ENCODE measurements at places on chromosomes 3 and 15.

DNA sequence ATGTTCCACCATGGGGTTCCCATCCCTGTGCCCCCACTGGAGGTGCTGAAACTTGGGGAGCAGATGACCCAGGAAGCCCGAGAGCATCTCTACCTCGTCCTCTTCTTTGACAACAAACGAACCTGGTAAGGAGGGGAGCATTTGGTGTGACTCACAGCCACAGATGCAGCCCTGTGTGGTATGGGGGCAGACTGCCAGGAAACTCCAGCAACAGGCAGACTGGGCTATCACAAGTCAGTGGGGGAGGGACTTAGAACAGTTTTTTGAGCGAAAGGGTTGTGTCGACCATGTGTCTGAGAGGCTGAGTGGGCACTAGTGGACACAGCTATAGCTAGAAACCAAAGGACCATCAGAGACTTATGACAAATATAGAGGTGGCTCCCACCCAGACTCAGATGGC lies 3.4 kb upstream of the OGG1 start:
- no peak for DNase-seq

DNA sequence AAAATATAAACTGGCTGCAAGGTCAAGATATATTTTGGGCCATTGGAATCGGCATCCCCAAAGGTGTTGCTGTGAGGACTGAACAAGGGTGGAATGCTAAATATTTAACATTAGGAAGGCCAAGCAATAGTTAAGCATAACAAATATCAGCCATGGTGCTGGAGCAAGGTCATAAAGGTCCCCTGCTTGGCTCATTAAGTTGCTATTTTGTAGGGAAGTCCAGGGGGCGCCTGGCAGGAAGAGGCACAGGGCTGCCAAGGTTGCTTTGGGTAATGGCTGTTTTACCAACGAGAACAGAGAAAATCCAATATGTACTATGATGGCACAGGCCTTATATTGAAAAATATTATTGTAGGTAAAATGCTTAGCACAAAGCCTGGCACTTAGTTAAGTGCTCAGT lies 62.2 kb downstream of the SLC15A2 start:
- no peak for DNase-seq

DNA sequence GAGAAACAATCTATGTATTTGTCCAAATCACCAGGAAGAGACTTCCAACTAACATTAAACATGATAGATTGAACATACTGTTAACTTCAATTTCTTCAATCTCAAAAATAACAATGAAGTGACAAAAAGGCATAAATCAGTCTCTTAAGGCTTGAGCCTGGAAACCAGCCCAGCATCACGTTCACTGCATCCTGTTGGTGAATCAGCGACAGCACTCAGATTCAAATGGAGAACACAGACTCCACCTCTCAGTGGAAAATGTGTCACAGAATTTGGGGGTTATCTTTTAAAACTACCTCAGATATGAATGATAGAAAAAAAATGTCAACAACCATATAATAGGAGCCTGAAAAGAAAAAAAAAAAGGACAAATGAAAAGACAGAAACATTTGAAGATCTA lies 212.0 kb downstream of the MINAR1 start:
- DNase-seq, result no peak

- DNase-seq, result no peak
These were observed 25.6 kb downstream of the SEC22C start for GRCh38 chr3:42556089-42556632.

GRCh38 chr3:190019006-190019405 lies 101.7 kb downstream of the P3H2 start:
- DNase-seq, result no peak

- DNase-seq, result no peak
These were observed 44.8 kb upstream of the AGBL1 start for GRCh38 chr15:86034904-86035303.

DNA sequence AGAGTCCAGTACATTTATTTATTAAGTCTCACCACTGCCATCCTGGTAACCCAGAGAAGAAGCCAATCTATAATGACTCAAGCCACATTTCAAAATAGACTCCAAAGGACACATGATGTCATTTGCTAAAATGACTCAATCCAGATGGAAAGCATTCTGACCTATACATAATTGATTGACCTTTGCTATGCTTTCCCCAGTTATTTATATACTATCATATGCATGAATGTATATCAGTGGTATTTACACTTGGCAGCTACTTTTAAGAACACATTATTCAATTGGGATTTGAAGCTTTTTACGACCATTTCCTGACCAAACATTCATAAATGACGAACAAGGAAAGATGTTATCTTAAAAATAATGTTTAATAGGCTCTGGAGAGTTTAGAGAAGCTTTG lies 297.2 kb downstream of the FHIT start:
- no peak for DNase-seq

DNA sequence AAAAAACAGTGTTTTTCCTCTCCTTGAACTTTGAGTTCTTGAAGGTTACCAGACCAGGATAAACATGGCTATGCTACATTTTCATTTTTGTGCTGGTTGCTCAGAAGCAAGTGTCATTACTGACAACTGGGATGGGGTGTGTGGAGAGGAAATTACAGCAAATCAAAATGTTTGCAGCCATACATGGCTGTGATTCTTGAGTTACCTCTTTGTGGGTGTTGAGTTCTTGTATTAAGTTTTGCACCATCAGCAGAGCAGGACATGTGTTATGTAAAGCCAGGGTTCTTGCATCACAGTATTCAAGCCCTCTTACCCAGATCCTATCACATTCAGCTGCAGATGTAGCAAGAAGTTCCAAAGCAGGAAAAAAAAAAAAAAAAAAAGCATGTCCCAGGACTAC lies 53.9 kb upstream of the ATOSA start:
- no peak for DNase-seq

- DNase-seq, result no peak
These were observed 173.6 kb upstream of the LYSMD4 start for GRCh38 chr15:99906793-99907192.

DNA sequence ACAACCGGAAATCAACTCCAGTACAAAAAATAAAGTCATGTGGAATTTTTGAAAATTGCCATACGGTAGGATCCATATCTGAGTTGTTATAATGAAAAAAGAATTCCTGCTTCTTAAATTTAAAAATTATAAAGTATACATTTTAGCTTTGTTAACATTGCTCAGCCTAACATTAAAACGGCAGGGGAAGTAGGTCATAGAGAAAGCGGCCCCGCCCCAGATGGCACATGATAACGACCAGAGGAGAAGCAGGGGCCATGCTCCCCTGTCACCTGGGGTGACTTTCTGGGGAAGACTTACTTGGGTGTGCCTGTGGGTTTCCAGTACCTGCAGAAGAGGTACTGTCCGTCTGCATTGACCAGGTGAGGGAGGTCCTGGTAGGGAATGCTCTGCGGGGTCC lies 921 bp downstream of the MGLL start:
- no peak for DNase-seq

DNA sequence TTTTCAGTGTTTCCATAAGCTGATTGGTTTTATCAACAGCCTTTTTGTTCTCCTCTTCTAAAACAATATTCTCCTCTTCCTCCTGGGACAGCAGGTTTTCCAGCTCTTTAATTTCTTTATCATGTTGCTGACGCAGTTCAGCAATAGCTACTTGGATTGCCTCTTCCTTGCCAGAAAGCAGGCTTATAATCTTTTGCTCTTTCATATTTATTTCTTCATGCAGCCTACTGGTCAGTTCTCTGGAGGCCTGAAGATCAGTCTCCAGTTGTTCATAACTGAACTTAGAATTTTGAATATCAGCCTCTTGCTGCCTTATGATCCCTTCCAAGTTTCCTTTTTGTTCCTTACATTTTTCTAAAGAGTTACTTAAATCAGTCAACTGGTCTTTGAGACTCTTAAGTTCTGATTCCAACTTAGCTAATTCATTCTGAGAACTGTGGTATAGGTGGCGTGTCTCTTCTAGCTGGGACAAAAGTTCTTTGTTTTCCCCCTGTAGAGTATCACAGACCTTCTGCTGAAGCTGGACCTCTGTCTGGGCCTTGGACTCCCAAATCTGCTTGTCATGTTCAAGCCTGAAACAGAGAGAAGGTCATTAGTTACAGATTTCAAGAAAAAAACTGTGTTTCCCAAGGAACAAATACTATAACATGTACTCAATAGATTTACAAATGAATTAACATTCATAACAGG lies 31.5 kb upstream of the HCLS1 start:
- DNase-seq, result no peak

DNA sequence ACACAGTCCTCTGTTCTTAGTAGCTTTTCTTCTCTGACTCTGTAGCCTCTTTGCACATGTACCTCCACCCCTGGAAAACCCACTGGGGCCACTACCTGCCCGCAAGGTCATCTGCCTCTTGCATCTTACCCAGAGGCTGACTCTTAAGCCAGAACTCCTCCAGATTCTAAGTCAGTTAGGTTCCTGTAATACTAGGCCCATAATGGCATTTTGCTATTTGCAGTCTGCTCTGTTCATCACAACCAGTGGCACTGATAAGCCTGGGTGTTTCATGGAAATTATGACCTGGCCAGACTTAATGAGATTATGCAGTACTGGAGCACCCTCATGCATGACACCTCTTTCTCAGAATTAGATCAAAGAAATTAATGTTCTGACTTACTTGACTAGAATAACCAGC lies 31.7 kb upstream of the ATG7 start:
- DNase-seq, result no peak

DNA sequence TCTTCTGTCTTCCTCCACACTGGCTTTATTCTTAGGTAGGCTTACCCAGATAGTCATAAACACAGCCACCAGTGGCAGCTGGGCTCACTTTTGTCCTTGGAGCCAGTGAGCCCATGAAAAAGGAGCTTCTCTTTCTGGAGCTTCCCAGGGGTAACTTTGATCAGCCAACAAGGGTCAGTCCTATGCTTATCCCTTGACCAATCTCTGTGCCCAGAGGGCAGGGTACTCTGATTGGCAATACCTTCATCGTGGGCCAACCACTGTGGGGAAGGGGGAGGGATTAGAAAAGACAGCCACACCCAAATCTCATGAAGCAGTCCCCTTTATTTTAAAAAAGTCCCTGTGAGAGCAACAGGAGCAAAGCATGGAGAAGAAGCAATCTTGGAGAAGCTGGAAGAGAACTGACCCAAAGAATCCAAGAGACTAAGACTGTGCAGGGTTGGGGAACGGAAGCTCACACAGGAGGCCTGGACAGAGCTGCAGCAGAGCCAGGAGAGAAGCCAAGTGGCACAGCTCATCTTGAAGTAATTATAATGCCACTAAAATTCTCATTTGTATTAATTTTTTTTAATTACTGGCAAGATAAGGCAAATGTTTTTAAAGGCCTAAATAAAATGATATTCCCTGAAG lies 70.4 kb downstream of the SSUH2 start:
- no peak for DNase-seq

DNA sequence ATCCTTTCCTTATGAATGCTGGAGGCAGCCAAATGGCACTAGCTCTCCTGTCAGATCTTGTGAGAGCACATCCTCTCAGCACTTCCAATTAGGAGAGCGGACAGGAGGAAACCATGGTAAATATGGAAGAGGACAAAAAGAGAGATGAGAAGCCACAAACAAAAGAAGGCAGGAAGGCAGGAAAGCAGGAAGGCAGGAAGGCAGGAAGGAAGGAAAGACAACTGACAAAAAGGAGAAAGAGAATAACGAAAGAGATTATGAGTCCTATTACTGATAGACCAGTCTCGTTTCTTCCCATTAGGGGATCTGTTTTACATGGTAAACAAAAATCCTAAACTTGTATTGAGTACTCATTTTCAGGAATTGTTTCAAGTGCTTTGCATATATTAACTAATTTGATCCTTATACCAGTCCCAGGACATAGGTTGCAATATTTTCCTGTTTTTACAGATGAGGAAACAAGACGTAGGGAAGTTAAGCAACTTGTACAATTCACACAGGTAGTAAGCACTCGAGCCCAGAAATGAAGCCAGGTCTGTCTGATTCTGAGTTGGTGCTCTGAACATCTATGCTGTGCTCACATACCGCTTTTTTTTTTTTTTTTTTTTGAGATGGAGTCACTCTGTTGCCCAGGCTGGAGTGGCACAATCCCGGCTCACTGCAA lies 4.2 kb downstream of the BCL2A1 start:
- no peak for DNase-seq

DNA sequence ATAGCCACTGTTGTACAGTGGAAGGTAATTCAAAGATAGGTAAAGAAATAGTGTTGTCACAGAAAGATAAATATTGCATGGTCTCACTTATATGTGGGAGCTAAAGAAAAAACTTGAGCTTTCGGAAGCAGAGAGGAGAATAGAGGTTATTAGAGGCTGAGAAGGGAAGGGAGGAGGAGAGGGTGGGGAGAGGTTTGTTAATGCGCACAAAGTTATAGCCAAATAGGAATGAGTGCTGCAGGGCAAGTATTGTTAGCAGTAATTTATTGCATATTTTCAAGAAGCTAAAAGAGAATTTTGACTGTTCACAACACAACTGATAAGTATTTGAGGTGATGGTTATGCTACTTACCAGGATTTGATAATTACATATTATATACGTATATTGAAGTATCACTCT lies 154.2 kb downstream of the GABRG3 start:
- no peak for DNase-seq

DNA sequence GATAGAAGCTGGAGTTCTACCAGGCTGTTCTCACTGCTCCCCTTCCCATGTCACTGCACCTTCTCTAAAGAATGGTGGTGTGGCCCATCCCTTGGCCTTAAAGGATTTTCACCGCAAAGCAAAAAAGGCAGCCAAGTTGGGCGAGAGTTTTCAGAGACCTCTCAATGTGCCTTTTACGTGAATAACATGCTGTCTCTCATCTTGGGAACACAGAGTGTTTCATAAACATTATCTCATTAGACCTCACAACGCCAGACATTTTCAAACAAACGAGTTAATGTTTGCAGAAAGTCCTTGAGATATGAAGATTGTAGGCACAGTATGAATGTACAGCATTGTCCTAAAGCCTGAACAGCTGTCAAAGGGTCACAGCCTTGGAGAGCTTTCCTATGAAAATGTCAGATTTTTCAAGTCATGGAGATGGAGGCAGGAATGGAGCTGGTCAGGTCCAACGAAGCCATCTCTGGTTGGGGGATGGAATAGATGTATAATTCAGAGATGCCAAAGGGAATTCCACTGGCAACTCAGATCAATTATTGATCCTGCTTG lies 21.3 kb downstream of the TM4SF1 start:
- no peak for DNase-seq

DNA sequence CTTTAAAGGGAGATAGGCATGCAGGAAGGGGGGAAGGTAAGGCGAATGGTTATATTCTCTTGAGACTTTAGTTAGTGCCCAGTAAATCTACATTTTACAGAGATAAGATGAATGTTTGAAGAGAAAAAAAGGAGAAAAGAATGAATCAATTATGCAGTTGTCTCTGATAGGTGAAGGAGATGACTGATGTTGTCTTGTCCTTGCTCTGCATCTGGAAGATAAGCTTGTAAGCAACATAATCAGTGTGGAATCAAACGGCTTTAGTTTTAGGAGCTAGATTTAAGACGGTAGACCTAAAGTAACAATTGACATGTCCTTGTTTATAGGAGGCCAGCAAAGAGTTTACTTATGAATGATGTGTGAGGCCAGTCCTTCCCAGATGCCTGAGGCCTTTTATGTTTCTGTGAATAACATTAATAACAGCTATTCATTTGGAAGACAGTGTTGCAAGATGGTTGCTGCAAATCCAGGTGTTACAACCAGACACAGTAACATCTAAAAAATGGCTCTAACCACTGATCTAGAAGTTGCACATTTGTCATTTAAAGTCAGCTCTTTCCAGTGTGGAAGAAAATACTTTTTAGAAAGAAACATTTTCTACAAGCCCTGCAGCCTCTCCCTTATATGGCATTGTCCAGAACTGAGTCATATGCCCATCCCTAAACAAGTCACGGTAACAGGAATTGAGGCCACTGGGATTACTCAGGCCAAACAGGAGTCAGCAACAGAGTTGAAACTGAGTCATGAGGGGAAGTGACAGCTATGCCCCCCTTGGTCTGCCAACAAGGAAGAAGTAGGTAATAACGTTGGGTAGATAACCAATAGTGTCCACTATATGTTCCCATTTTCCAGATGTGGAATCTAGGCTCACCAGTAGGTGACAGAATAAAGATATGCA lies 77.5 kb upstream of the FBN1 start:
- no peak for DNase-seq
